ENCODE measurements at places on chromosomes 5 and 9.
A peak's percentile ranks its signal among the peaks of the same experiment; 100 is the strongest.

GRCh38 chr9:10250219-10250618 is 362.6 kb downstream of the PTPRD start:
- DNase-seq: no peak

- no peak for DNase-seq
These were observed 119.1 kb upstream of the COL5A1 start for GRCh38 chr9:134522502-134522848.

DNA sequence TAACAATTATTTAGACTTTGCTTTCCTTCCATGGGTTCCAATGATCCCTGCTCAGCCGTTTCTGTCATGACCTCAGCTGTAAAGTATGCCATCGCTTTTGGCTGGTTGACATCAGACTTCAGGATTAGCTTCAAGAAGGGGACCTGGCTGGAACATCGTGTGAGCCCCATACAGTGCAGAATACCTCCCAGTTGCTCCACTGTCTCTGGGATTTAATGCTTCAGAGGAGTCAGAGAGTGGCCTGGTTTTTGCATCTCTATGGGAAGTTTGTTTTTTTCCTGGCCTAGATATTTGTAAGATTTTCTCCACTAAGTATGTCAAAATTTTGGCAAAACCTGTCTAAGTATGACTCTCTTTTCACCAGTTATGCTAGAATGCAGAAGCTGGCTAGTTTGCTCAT is 216.9 kb downstream of the GABBR2 start:
- DNase-seq: no peak

DNA sequence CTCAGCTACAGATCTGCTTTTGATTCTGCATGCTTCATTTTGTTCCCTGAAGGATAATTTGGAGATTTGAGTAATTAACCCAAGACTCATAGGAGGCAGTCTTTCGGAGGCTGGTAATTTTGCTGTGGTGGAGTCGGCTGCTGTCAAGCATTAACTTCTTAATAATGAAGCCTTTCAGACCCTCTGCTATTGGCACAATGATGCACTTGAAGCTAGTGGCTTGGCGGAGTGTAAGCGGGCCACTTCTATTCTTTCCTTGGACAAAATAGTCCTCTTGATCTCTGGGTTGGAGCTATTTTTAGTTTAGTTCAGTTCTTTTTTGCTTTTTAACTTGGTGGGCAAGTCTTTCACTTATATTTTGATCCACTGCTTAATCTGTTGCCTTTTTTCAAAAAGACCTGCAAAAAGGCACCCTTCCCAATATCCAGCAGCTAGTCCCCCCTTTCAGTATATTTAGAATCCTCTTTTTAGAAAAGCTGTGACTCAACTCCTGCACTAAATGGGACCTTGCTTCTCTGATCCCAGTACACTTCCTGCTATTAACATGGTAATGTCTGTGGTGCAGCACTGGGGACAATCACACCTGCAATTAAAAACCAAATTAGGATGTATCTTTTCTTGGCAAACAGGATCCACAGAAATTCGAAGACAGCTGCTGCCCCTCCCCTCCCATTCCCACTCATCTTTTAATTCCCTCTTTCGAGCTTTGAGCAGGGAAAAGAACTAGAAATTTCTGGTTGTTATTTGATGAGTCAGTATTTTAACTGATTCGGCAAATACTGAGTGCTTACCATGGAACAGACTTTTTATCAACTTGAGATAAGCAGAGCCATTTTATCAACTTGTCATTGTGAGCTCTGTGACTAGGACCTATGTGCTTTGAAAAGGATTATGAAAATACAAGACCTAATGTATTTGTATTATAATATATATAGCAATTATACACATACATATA is 169.4 kb upstream of the ANKRD55 start:
- DNase-seq: no peak

- no peak for DNase-seq
These were observed at the start of gene FAM240B for GRCh38 chr9:38720083-38720745. Gene FAM240B (minus strand): TSS chr9:38720133. CDS start chr9:38703999, 16,134 bp downstream.

GRCh38 chr9:92877531-92878430 is at the start of gene ZNF484:
Gene ZNF484 (minus strand): TSS chr9:92878038. CDS start chr9:92875029, 3,009 bp downstream.
- peak; percentile 95 for DNase-seq

- DNase-seq: peak; percentile 60
These were observed 781 bp downstream of the ST6GALNAC4 start for GRCh38 chr9:127915801-127916719.

- DNase-seq: no peak
These were observed 443.4 kb downstream of the ANXA1 start for GRCh38 chr9:73595036-73595545.

DNA sequence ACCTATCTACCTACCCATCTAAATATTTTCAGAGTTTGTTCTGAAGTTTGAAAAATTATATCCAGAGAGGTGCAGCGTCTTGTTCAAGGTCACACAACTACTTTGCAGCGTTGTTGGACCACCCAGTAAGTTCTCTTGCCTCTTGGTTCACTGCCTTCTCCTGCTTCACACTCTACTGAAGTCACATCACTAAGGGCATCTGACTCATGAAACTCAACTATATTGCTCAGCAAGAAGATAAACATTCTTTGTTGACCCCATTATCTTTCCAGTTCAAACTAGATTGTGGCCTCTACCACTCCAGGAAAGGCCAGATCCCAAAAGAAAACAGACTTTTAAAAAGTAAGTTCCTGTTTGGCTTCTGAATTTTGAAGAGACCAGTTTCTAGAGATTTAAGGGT is 326.9 kb downstream of the SLIT3 start:
- no peak for DNase-seq

DNA sequence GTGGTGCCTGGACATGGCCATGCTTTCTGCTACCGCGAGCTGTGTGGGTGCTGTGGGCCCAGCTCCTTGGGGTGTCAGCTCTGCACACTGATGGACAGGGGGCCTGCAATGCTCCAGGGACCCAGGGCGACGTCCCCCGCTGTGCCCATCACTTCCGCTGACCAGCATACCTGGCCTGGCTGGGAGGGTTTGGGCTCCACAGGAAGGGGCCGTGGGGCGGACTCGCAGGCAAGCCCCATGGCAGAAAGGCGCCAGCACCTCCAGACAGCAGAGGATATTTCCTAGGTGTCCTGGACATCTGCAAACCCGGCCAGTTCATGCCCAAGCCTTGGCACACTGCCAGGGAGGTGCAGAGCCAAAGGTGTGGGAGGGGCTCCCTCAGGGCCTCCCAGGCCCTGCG is 295.8 kb upstream of the IRX4 start:
- no peak for DNase-seq

GRCh38 chr9:108270561-108270960 is 585.2 kb downstream of the ACTL7B start:
- DNase-seq: no peak

Data from germinal center (tissue), 1 donor.